ENCODE measurements at places on chromosomes 5 and 9. TPM values are rescaled to one million over a fixed set of nuclear protein-coding genes. Genes with fewer than 3 reads are reported as not detected.

- no peak for DNase-seq
Measured at GRCh38 chr5:77844623-77845323, 68.6 kb upstream of the TBCA start.

DNA sequence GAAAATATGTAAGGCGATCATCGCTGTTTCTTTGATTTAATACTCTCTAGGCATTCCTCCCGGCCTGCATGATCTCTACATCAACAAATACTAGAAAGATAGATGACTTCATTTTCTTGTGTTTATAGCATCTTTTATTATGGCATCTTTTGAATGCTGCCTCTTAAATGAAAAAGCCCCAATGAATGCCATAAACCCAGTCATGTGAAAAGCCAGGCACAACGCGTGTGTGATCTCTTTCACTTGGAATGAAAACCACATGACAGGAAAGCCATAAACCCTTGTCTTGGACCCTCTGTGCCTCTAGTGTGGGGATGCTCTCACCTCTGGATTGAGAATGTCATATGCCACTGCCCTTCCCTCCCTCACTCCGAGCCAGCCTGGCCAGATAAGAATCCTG lies 476.2 kb downstream of the SEMA5A start:
- DNase-seq = no peak

- no peak for DNase-seq
Measured at GRCh38 chr9:89686126-89686525, 81.3 kb downstream of the GADD45G start.

- DNase-seq = no peak
Measured at GRCh38 chr5:107968998-107969397, 298.3 kb upstream of the EFNA5 start.

DNA sequence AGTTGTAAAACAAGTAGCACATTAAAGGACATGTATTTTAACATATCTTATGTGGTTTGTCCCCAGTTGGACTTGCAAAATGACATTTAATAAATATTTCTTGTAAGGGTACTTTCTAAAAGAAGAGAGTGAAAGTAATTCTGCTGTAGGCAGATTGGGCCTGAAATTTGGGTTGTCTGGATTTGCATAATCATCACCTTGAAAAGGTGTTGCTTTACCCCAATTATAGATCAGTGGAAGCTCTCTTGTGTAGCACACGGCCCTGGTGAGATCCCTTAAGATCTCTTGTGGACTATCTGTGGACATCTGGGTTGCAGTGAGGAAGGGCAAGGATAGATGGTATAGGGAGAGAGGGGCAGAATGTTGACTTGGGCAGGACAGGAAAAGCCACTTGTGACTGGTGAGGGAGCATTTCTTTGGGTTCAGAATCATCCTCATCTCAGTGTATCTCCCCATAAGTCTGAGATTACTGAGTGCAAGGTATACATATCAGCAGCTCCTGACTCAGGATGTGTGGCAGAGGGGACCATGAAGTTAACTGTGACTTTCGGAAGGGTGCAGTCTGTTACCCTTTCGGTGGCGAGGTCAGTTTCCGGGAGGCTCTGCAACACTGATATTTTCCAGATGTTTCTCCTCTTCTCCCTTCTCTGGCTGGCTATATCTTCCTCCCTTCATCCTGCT lies 2.0 kb upstream of the TNFAIP8 start:
- DNase-seq = no peak

- no peak for DNase-seq
Measured at GRCh38 chr5:133344266-133344665, 268.1 kb downstream of the FSTL4 start.

GRCh38 chr5:17399931-17400330 lies 98.1 kb upstream of the TAF11L2 start:
- no peak for DNase-seq

DNA sequence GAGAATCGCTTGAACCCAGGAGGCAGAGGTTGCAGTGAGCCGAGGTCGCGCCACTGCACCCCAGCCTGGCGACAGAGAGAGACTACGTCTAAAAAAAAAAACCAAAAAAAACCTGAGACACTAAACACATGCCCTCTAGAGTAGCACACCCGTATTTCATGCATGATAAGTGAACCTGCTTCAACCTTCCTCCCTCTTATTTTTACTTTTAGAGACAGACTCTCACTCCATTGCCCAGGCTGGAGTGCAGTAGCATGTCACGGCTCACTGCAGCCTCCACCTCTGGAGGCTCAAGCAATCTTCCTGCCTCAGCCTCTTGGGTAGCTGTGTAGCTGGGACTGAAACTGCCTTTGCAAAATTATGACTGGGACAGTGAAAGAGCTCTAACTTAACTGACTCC lies 17.6 kb upstream of the NANS start:
- DNase-seq = no peak

DNA sequence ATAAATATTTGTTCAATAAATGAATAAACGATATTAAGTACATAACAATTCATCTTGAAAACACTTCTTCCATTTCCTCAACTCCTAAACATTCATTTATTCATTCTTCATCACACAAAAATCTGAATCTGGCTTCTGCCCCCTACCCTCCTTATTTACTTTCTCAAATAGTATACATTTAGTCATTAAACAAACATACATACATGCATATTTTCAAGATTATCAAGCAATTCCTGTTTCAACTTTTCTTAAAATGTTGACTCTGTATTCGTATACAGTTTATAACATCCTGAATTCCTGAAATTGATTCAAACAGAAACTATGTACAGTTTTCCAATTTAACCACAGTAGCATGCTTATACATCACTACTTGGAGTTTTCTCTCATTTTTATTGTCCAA lies 129.0 kb downstream of the MUSK start:
- DNase-seq = no peak

GRCh38 chr9:77725820-77726219 lies 77.7 kb upstream of the GNA14 start:
- no peak for DNase-seq

GRCh38 chr9:134699343-134699740 lies 57.7 kb downstream of the COL5A1 start:
- peak; percentile 48 for DNase-seq

DNA sequence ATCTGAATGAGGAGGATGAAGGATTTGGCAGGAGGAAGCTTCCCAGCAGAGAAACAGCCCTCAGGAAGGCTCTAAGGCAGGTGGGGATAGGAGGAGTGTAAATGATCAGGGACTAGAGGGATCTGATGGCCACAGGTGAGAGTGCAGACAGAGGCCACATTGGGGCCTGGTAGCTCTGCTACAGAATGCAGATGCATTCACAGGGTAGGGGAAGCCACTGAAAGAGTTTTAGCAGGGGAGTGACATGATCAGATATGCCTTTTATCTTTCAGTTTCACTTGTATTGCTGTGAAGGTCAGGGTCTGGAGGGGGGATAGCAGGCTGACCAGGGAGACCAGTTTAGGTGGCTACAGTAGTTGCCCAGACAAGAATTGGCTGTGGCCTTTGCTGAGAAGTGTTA lies 3.0 kb downstream of the TXNDC15 start:
- DNase-seq = no peak

GRCh38 chr5:31674371-31674951 lies 35.5 kb downstream of the PDZD2 start:
- DNase-seq = no peak

GRCh38 chr5:64125521-64125920 lies 40.1 kb upstream of the RNF180 start:
- DNase-seq = no peak

DNA sequence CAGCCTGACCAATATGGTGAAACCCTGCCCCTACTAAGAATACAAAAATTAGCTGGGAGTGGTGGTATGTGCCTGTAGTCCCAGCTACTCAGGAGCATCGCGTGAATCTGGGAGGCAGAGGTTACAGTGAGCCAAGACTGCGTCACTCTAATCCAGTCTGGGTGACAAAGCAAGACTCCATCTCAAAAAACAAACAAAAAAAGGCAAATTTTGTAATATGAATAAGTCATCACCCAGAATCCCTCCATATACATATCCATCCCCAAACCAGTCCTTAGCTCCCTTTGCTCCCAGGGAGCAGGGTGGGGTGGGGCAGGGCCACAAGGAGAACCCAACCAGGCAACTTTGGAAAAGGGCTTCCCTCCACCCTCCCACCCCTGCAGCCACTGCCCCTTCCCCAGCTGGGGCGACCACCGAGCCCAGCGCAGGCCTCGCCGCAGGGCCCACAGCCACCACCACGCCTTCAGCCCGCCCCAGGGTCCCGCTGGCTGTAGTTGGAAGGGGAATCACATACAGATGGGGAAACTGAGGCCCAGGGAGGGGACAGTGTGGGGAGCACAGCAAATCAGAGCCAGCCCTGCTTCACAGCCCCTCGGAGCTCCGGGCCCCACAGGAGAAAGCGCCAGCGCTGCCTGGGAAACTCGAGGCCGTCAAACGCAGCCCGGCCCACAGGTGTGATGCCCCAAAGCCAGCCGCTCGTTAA lies 7.8 kb downstream of the NOTCH1 start:
- DNase-seq = no peak

GRCh38 chr5:29193972-29194371 lies 1999.5 kb upstream of the CDH6 start:
- no peak for DNase-seq

DNA sequence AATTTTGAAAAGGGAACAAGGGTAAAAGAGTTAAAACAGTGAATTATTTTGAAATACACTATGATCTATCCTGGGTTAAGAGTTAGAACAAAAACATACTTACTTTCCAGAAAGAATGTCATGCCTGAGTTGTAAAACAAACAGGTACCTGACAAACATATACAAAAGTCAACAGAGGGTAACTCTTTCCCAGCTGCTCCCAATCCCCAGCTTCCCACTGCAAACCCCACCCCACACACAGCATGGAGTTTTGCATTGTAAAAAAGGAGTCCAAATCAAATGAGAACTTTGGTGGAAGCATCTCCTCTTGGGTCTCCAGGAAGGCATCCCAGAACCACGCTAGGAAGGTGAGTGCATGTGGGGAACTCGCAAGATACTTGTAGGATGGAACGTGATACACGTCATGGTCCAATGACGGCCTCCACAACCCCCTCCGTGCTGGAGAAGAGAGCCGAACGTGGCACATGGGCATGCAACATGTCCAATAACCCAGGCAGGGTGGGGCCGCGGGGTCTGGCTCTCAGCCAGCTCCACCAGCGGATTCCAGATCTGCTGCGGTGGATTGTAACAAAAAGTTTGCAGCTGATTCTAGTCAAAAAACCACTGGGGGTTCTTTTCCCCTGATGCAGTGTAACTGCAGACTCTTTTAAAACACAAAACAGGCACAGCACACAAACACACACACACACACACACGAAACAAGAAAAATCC lies 55.8 kb downstream of the EPB41L4B start:
- peak; percentile 29 for DNase-seq

DNA sequence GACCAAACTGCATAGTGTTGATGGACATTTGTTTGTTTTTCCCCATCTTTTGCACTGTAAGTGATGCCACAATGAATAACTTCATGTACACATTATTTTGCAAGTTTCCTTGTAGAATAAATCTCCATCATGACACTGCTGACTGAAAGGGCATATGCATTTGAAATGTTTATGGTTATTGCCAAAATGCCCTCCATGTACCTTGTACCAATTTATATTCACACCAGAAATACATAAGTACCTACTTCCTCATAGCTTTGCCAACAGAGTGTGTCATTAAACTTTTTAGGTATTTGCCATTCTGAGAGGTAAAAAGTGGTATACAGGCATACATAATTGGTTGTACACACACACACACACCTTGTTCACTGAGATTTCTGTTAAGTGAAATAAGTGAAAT lies 361.0 kb upstream of the PCSK5 start:
- no peak for DNase-seq

- DNase-seq = no peak
Measured at GRCh38 chr9:79287708-79288290, 284.0 kb upstream of the TLE4 start.

DNA sequence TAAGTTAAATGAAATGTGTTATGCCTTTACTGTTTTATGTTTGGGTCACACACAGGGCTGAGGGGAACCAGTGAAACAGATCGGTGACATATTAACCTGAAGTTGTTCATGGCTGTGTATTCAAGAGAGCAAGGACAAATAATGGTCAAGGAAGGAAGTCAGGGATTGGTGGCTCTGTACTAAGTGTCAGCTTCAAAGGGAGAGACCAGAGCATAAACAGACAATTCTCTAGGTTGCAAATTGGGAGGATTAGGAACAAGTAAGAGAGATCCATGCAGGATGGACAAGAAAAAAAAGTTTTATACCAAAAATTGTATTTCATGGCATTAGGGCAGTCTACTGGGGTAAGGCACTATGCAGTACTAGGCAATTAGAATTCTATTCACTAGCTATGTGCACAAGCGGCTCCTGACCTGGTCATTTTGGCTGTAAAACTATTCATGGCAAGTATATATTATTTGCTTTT lies 156.3 kb downstream of the PLPPR1 start:
- no peak for DNase-seq

GRCh38 chr5:54882841-54883240 lies 102.6 kb downstream of the ESM1 start:
- DNase-seq = no peak

Gene NREP
- total RNA-seq = 7.0 TPM

Gene AGPAT2
- 21.5 TPM for total RNA-seq

Gene NXNL2
- total RNA-seq = not detected

Gene CENPP
- total RNA-seq = 15.7 TPM

Gene ANKRD18B
- 0.25 TPM for total RNA-seq

Gene MYO10
- 5.8 TPM for total RNA-seq

Gene MTX3
- total RNA-seq = 11.7 TPM

Gene SYK
- 1.4 TPM for total RNA-seq

Gene DMRT1
- not detected for total RNA-seq

Gene DDX4
- not detected for total RNA-seq

Gene CSF2
- not detected for total RNA-seq

Gene CATSPER3
- total RNA-seq = 1.0 TPM

Gene SPINK6
- not detected for total RNA-seq

Gene ASS1
- total RNA-seq = 36.5 TPM

Gene SLC6A19
- not detected for total RNA-seq
